Right lung (tissue), 10 donors: ENCODE measurements at places on chromosomes 3 and 15. TPM values are rescaled to one million over a fixed set of nuclear protein-coding genes. Genes with fewer than 3 reads are reported as not detected.

Gene AADAC
- 2.1 TPM for polyA plus RNA-seq

Gene PP2D1
- polyA plus RNA-seq: 0.91 TPM

- no peak for DNase-seq
Measured at GRCh38 chr15:42134617-42135245, 21.7 kb downstream of the PLA2G4F start.

DNA sequence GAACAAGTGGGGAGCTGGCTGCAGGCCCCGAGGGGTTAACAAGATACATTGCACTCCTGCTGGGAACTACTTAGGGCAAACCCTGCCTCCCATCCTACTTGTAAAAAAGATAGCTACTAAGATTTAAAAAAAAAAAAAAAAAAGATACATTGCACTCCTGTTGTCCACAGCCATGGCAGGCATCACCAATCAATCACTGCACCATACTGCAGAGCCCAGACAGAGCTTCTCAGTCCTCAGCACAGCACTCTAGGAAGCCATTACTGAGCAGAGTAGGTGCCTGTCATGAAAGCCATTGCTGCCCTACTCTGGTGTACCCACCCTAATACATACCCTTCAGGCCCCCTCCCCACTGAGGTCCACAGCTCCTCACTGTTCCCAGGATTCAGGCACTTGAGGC lies 64.8 kb downstream of the RASGRF1 start:
- no peak for DNase-seq

- peak; percentile 49 for DNase-seq
Measured at GRCh38 chr3:47612178-47612577, 33.5 kb upstream of the CSPG5 start.

DNA sequence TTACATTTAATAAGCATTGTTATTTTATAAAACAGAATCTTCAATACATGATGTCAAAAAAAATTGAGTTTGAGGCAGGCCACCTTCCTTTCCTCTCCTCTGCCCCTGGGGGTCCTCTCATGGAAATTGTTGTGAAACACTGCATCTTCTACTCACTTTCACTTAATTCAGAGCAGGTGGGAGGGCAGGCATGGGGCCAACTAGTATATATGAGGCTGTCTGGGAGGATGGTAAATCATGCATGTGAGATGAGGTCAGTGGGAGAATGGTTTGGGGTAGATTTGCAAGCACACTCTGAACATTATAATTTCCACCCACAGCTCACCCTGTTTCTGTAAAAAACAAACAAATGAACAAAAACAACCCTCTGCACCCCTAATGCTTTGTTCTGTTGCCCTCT lies 10.4 kb upstream of the CCDC14 start:
- DNase-seq: no peak

GRCh38 chr3:151230646-151231045 lies 27.6 kb upstream of the GPR171 start:
- DNase-seq: no peak

DNA sequence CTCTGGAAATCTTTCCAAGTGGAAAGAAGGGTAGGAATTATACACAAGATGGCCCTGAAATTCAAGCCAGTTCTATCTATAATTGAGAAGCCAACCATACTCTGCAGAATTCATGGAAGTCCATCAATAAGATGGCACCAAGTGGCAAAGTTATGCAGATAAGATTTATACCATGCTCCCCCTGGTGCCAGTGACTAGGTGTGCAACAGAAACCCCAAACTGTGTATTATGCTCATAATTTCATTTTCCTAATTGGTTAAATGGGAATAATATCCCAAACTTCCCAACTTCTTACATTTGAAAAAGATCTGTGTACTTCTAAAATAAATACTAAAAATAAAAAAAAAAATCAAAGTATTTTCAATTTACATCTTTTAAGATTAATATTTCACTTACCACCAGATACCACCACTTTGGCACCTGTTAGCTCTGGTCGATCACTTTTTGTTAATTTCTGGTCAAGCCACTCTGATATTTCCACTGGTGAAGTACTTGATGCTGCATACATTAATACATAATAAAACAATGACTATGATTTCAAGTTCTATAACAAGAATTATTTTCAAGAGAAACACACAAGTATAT lies 25.9 kb downstream of the ETFA start:
- no peak for DNase-seq
